Fibroblast of villous mesenchyme (primary cell): ENCODE measurements at places on chromosomes 16 and 17. TPM values are rescaled to one million over a fixed set of nuclear protein-coding genes. Genes with fewer than 3 reads are reported as not detected.

- DNase-seq = peak; percentile 26
Observed at GRCh38 chr17:62658136-62658920, 30.9 kb downstream of the MRC2 start.

DNA sequence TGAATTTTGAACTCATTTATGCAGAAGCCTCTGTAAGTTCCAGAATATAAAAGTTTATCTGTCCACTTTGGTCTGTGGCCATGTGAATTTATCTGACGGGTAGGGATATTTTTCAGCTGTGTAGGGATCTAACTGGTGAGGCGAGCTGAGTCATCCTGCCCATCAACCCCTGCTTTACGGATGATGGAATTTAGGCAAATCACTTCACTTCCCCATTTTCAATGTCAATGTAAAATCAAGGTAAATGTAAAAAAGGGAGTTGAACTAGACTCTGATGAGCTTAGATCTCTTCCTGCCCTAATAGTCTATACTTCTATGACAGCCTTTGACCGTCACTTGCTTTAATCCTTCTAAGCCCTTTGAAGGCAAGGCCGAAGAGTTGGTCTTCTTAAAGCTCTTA lies 2.6 kb downstream of the SLC16A6 start:
- DNase-seq = no peak

The CMTM1 gene
- 2.3 and 3.9 TPM in 2 replicates for total RNA-seq

DNA sequence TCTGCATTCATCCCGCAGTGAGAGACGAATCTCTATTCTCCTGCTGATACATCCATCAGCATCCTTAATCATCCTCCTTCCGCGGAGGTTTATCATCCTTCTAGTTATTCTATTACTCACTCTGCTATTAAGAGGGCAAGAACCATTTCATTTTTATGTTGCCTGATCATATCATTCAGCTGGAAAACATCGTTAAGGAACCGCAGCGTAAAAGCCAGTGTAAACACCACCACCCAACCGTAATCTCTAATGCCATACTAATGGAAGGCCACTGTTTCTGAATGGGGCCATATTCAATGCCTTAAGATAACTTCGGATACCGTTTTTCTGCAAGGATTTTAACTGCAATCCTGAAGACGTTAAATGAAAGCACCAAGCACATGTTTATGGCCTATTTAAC lies 36.7 kb upstream of the ERCC4 start:
- peak; percentile 19 for DNase-seq

DNA sequence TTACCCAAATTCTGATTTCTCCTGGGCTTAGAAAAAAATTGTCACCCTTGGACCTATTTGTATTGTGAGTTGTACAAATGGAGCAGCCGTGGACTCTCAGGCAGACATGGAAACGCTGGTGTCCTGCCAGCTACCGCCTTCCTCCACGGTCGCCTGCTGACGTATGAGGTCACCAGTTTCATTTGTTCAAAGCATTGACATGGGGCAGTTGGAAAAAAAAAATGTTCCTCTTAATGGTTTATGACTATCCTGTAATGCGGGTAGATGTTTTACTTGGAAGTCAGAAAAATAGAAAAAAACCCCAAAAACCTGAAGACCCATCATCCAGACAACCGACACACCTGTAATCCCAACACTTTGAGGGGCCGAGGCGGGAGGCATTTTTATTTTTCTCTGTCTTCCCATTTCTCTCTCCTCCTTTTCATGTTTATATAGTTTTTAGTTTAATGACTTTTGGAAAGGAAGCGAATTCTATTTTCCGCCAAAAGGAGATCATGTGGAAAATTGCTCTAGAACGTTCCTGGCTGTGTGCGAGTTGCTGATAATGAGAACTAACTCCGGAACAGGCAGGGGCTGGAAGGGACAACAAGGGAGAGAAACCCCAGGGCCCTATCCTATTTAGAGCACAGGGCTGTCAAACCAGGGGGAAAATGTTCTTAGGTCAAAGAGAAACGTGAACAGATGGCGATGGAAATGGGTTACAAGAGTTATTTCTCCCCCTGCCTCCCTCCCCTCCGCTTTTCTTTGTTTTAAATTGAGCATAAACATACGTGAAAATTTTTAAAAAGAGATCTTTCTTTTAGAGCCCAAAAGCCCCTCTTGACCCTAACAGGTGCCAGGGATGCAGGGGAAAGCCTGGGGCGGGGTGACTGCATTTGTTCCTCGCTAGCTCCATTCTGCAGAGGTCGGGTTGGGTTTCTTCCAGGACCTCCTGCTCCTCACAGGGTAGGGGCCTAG lies 13.7 kb downstream of the DNAH17 start:
- DNase-seq = no peak

The KREMEN2 gene
- under 0.01 TPM in 1 of 2 replicates, not detected in the other for total RNA-seq

GRCh38 chr17:53273126-53273525 lies 549.6 kb upstream of the KIF2B start:
- no peak for DNase-seq

DNA sequence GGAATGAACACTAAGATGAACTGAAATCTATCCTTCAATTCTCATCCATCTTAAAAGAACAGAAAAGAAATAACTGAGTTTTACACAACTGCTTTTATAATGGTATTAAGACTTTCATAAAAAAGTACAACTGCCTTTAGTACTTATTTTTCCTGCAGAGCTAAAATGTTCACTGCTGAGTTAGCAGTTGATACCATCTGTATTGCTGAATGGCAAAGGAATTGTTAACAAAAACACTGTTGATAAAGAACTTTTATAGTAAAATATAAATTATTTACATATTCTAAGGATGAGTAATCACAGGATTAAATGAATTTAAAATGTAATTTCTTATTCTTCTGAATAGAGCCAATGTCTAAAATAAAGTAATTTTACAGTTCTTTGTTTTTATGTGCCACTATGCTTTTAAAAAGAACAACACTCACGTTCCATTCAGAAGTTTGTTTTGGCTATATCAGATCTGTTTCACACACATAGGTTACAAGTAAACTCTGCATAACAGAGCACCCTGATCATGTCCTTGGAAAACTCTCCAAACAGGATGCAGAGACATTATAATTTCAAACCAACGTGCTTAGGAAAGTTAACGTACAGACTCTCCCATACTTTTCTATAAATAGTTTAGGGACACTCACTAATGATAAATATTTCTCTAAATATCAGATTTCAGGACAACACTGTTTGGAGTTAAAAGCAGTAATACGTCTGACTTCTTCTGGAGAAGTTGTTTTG lies 151.1 kb downstream of the ITFG1 start:
- peak; percentile 62 for DNase-seq

The ENPP7 gene
- total RNA-seq = not detected in 2 replicates

DNA sequence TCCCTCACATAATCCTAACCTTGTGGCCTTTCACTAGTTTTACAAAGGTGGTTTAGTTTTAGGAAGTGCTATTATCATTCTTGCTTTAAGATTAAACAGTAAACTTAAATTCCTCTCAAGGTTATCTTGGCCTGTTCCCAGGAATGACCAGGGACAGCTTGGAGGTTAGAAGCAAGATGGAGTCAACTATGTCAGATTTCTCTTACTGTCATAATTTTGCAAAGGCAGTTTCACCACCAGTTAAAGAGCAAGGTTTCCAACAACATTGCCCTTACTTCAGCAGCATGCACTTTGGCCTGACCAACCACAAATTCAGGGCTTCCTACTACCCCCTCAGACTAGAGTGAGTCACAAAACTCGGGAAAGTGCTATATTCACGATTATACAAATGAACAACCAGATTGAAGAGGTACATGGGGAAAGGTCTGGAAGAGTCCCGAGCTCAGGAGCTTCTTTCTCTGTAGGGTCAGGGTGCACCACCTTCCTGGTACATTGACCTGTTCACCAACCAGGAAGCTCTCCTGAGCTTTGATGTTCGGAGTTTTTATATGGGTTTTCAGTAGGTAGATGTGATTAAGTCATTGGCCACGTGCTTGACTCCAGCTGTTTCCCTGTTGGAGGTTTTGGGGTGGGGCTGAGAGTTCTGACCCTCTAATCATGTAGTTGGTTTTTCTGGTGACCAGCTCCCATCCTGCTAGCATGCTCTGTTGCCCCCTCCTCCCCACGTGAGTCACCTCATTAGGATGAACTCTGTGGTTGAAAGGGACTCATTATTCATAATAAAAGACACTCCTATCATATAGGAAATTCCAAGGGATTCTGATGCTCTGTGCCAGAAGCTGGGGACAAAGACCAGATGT lies 19.4 kb downstream of the RHOT1 start:
- peak; percentile 93 for DNase-seq

- peak; percentile 60 for DNase-seq
Observed at GRCh38 chr17:31533546-31534155, 142.2 kb downstream of the RAB11FIP4 start.

DNA sequence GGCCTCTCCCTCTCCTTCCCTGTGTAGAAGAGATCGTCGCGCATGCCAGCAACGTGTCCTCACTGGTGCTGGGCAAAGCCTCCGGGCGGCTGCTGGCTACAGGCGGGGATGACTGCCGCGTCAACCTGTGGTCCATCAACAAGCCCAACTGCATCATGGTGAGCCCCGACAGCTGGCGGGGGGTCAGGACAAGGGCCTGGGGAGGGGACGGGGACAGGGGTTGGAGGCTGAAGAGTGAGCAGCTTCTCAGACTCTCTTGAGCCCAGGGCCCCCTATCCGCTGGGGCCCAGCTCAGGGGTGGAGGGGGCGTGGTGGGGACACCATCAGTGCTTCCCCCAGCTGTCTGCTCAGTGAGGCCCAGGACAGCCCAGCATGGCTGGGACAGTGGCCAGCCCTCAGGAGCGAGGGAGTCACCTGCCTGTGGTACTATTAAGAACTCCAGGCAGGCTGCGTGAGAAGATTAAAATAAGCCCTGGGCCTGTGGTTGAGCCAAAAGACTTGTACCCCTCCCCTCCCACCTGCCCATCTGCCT lies 6.2 kb downstream of the KATNB1 start:
- DNase-seq = no peak
